ENCODE measurements at places on chromosomes 3 and 15.

- DNase-seq: peak; percentile 99
Observed at GRCh38 chr15:74545776-74546656, 5.0 kb downstream of the ARID3B start.

DNA sequence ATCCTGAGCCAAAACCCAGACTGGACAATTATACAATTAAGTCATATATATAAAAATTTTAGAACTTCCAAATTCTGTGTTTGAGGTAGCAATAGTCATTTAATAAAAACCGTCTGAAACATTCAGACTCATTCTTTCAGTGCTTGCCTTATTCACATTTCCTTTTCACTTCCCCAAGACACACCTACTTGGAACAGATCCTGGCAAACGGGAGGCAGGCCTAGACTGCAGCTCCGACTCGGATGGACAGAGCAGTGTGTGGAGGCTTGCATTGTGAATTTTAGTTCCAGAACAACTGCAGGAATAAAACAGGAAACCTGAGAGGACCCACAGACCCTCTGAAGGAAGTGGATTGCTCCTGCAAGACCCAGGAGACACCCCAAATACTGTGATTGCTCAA lies 341.4 kb downstream of the CNTN3 start:
- DNase-seq: no peak

DNA sequence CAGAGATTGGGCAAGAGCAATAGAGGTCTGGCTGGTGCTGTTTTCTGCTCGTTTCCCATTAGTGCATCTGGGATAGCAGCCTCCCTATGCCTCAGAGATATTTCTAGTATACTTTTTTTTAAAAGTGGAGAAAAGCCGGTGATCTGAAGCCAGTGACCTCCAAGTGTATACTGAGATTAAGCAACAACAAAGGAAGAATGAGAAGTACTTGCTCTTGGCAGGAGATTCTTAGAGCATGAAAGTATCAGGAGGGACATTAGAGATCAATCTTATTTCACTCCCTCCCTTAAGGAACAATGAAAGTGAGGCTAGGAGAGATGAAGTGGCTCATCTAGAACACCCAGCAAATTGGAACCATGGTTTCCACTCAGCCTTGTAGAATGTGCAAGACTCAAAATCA lies 423.3 kb downstream of the SOX2 start:
- no peak for DNase-seq

- peak; percentile 91 for DNase-seq
Observed at GRCh38 chr3:44976002-44976815, at the start of the genes EXOSC7 and ZDHHC3. EXOSC7 (plus strand) TSS chr3:44976244; CDS start chr3:44976278, 34 bp downstream. ZDHHC3 (minus strand) TSS chr3:44976174; CDS start chr3:44959436, 16,738 bp downstream.

GRCh38 chr3:50132421-50133282 lies 22.5 kb upstream of the SEMA3F start:
- DNase-seq: no peak

DNA sequence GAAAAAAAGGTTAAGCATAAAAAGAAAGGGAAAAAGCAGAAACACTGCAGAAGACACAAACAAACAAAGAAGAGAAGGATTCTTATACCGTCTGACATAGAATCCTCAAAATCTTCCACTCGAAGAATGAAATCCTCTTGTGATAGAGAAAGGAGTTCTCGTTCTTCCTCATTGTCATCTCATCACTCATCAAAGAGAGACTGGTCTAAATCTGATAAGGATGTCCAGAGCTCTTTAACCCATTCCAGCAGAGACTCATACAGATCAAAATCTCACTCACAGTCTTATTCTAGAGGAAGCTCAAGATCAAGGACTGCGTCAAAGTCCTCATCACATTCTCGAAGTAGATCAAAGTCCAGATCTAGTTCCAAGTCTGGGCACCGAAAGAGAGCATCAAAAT lies 16.5 kb upstream of the ZBTB47 start:
- no peak for DNase-seq

DNA sequence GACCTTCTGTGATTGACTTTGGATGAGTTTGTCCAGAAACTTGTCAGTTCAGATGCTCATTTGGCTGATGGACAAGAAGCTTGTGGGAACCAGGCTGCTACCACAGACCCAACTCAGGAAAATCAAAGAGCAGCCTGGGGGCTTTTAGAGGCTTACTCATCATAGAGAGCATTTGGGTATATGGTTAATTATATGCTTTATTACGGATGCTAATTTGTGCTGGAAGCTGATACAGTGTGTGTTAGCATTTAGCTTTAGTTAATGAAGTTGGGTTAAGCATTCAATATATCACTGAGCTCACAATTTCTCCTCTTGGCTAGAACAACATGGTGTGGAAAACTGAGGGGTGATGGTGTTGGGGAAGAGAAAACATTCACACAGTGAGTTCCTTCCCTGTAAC lies 664.2 kb upstream of the CFAP20DC start:
- no peak for DNase-seq

- DNase-seq: no peak
Observed at GRCh38 chr15:67009576-67010569, 55.5 kb upstream of the SMAD3 start.

- no peak for DNase-seq
Observed at GRCh38 chr3:82509951-82510603, 748.6 kb upstream of the GBE1 start.

- no peak for DNase-seq
Observed at GRCh38 chr3:159781867-159782266, 206.8 kb upstream of the IL12A start.

DNA sequence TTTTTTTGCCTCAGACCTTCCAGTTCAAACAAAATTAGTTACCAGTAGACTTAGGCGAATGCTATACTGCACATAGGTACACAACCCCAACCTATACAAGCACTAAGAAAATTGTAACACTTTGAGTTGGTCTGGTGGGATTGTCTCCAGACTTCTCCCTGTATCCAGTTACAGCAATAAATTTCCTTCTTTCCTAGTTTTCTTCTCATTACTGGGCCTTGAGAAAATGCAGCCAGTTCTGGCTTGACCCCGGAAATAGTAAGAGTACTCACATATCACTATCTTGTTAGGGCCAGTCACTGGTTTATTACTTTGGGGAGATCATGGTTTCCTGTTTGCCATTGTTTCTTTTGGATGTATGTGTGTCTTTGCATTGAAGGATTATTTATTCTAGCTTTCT lies 868.4 kb downstream of the DIPK2A start:
- no peak for DNase-seq

DNA sequence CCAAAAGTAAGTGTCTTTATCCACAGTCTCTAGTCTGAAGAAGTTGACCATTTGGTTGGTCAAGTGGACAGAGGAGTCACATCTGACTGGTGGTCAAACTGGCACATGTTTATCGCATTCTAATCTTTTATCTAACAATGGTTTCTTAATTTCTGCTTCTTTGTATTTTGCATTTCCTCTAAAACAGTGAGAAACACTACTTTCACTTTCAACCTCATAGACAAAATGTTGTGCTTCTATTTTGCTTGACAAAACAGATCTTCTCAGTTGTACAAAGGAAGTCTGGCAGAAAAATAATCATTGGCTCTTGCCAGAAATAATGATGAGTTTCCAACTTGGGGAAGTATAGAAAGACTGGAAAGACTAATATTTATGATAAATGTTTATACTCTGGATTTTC lies 103.9 kb downstream of the MME start:
- no peak for DNase-seq

- DNase-seq: no peak
Observed at GRCh38 chr3:169328471-169328870, 335.0 kb downstream of the MECOM start.

DNA sequence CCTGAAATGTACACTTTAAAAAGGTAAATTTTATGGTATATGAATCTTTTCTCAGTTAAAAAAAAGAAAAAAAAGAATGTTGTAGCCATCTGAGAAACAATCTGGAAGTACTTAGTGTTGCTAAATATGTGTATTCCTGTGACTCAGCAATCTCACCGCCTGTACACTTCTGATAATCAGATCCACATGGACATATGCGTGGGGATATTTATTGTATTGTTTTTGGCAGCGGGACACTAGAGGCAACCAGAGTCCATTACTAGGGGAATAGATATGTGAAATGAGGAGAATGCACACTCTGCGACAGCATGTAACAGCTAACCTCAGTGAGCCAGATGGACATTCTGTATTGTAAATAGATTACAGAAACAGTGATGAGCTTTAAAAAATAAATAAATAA lies 65.4 kb downstream of the AQP9 start:
- DNase-seq: no peak

DNA sequence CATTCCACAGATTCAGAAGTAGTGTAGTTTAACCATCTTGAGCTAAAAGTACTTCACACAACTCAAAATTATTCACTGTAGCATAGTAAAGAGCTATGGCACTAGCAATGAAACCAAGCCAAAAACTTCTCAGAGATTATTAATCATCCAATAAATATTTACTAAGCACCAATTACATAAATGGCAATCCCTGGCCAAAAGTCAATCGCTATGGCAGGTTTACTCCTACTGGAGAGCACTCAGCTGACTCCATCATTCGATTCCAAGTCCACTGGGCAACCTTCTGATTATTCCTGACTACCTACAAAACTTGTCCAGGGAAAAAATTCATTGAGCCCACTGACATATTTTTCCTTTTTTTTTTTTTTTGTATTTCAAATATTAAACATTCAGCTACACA lies 23.9 kb downstream of the ATP13A3 start:
- no peak for DNase-seq

DNA sequence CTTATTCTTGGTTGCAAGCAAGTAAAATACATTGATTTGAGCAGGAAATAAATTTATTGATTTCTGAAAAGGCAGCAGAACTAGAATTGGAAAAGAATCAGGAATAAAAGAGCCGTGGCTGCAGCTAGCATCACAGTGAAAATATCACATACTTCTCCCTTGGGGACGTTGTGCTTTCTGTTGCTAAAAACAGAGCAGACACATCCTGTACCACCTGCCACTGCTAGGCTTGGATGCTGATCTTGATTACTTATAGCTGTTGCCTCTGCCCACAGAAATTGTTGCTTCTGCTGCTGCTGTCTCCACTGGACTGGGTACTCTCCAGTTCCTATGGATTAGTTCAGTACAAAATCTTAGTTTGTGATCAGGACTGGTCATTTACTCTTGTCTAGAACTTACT lies 283.8 kb downstream of the C3orf38 start:
- DNase-seq: no peak

DNA sequence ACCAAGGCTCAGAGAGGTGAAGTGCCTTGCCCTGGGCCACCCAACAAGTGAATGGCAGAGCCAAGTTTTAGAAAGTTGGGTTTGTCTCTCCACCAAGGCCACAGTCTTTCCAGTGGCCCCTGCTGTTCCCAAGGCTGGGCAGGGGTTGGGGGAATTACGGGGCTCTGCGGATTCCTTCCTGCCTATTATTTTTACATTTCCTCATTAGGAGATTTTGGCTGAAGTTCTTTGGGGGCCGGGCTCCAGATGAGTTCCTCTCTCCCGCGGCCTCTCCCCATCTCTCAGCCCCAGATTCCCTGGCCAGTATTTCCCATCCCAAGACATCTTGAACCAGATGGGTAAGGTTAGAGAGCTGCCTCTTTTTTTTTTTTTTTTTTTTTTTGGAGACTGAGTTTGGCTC lies 44.0 kb upstream of the SMAD6 start:
- no peak for DNase-seq

DNA sequence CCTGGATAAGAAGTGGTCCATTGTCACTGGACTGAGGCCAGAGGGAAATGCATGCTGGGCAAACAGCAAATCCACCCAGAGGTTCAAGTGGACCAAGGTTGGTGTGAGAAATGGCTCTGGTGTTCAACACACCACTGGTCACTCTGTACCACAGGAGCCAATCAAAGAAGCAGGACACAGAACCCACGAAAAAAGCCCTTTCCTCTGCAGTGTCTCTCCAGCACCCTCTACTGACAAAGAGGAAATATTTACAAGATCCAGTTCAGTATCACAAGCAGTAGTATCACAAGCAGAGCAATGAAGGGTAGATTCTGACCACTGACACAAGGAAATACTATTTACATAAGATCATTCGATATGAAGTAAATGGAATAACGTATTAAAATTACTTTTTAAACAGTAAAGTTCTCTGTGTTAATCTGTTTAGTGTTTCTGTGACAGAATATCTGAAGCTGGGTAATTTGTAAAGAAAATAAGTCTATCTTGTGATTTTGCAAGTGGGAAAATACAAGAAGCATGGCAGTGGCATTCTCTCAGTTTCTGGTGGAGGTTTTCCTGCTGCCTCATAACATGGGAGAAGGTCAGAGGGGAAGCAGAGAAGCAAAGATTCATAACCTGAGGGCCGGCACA lies 390.7 kb downstream of the EFHB start:
- no peak for DNase-seq

Measured in right lobe of liver (tissue), 6 donors.